ENCODE measurements at places on chromosomes 2 and 18. TPM values are rescaled to one million over a fixed set of nuclear protein-coding genes. Genes with fewer than 3 reads are reported as not detected.
A peak's percentile ranks its signal among the peaks of the same experiment; 100 is the strongest.

Gene PSMA8
- not detected for total RNA-seq

DNA sequence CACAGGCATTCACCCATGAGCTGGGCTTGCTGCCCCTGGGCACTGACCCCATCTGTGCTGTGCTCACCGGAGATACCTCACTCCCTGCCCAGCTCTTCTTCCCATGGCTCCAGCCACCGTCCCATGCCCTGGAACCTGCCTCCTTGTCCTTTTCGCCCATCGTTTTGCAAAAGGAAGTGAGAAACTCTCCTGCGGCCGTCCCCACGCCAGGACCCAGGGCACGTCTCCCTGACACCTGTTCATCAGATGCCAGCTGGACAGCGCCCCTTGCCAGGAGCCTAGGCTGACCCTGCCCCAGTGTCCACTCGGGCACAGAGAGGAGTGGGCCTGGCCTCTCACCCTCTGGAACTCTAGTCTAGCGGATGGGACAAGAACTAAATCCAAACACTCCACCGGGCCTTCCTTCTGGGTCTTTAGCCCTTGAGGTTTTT, 238.6 kb downstream of the SEPTIN10 start:
- no peak for DNase-seq

Gene ZNF385B
- total RNA-seq: 15.7 TPM

GRCh38 chr2:187566712-187567111, 12.5 kb upstream of the TFPI start:
- no peak for DNase-seq

GRCh38 chr2:54768772-54769428, 45.4 kb downstream of the EML6 start:
- no peak for DNase-seq

Gene TMEM200C
- total RNA-seq: 1.2 TPM

Gene ONECUT2
- 8.4 TPM for total RNA-seq

DNA sequence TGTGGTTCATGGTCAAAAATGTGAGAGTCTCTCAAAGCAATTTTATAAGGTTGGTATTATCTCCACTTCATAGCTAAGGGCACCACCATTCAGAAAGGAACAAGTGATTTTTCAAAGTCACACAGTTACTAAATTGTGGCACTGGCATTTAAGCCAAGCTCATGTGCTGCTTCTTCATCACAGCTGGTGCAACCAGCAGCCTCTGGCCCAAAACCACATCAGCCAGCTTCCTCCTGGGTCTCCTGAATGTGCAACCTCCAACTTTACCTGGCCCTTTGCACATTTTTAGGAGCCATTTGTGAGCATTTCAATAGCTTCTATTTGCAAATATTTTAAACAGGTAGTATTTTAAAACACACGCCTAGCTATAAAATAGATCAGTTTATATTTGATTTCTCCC, 293.7 kb downstream of the BCL11A start:
- no peak for DNase-seq

DNA sequence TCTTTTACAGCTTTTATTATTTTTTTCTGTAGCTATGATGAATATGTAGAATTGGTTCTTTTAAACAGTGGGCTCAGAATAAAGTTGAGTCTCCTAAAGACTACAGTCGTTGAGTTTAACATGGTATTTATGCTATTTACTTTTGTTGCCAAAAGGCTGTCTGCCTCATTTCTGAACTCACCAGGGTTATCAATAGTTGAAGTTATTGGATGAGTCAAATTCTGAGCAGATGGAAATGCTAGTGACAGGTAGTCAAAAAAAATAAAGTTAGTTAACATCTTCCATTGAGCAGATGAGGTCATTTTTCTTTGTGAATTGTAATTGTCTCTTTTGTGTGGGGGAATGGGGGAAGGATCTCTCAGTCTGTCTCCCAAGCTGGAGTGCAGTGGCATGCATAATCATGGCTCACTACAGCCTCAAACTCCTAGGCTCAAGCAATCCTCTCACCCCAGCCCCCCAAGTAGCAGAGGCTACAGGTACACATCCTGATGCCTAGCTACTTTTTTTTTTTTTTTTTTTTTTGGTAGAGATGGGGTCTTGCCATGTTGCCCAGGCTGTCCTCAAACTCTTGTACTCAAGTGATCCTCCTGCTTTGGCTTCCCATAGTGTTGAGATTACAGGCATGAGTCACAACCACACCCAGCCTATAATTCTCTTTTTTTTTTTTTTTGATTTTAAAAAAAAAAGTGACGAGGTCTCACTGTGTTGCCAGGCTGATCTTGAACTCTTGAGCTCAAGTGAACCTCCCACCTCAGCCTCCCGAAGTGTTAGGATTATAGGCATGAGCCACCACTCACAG, 8.9 kb downstream of the PAPOLG start:
- no peak for DNase-seq

Gene ATP5F1A
- total RNA-seq: 397 TPM

DNA sequence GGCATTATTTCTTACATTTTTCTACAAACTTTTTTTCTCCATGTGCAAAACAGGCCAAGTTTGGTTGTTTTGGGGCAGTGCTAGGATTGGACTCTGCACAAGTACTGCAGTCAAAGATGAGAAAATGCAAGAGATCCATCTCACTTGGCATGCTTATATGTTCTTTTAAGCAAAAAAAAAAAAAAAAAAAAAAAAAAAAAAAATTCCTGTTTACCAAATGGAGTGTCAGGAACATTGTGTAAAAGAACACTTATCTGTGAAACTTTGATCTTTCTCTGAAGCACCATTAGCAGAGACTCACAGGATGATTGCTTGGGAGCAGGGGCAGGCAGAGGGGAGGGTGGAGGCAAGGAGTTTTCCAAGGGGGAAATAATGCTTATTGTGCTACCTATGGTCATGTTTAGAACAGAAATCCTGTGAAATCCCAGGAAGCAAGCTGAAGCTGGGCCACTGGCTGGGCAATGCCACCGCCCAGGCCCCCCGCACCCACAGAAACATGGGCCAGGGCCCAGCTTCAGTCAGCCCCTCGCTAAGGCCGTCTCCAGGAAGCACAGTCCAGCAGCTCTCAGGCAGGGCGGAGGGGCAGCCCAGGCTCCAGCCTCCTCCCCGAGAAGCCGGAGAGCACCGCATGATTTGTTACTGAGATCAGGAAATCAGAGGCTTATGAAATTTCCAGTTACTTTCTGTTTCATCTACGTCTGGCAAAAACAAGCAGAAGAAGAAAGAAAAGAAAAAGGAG, 229.4 kb downstream of the ZNF516 start:
- DNase-seq: no peak

DNA sequence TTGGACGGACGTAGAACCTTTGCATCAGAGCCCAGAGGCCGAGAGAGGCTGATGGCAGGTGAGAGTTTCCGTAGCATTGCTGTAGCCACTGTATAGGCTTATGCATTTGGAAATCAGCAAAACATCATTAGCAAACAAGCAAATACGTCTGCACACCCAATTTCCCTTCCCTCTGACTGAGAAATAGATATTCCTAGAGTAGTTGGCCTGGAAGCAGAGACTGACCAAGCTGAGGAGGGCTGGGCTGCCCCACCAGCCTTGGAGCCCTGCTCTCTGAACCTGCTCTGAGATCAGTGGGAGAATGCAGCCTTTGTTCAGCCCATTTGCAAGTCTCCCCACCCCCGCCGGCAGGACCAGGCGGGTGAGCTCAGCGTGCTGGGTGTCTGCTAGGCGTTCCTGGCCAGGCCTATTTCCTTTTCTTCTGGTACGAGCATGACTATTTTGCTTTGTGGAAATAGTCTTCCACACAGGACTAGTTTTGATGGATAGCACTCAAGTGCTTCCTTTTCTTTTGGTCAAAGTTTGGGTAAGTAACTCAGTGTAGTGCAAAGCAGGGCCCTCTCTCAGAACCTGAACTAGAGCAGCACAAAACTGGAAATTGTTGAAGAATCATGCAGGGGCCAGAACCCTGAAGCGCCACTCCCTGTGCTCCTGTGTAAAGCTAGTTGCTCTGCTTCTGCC, 21.9 kb upstream of the RNF149 start:
- no peak for DNase-seq

GRCh38 chr2:47259829-47260228, 104.7 kb upstream of the STPG4 start:
- no peak for DNase-seq

- DNase-seq: no peak
These were observed at the start of gene DTNA for GRCh38 chr18:34709750-34710441. Gene DTNA (plus strand): TSS chr18:34710298. CDS start chr18:34755977, 45,679 bp downstream.

Gene CROCC2
- total RNA-seq: 0.15 TPM

Gene REG1B
- not detected for total RNA-seq

DNA sequence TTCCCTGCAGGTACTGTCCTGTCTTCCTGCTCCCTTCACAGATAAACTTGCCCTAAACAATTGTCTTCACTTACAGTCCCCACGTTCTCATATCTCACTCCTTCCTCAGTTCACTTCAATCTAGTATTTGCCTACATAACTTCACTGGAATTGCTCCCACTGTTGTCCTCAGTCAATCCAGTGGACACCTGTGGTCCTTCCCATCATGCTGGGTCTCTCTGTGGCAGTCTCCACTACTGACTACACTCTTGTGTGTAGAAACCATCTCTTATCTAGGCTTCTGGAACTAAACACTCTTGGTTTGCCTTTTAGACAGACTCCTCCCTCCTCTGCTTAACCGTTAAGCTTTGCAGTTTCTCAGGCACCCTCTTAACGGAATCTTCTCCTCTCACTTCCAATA, 58.8 kb downstream of the COPS8 start:
- DNase-seq: no peak

Gene CRYBA2
- total RNA-seq: not detected

Gene NTSR2
- not detected for total RNA-seq

Gene CCDC85A
- not detected for total RNA-seq

DNA sequence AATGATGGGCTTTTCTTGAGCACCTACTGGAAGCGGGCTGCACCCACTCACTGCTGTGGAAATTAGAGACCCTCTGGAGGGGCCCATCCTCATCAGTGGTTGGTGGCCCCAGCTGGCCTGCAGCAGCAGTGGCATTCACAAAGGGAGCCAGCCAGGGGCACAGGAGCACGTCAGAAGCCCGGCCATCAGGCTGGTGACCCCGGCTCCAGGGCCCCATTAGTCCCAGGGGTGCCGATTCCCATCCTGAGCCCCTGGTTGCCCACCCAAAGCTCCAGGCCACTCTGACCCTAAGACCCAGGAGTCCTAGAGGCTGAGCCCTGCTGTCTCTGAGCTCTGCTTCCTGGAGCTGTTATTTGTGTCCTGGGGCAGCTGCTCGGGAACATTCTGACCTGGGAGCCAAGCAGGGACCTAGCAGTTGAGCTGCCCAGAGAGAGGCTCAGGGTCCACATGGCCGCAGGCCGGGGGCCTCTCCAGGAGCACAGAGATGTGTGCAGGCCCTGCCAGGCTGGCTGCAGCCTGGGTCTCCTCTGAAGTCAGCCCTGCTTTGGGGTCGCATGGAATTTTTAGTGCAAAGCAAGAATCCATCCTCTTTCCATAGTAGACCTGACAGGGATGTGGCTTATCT, 207.2 kb downstream of the KLHL29 start:
- DNase-seq: no peak

GRCh38 chr2:69089998-69090397, 77.0 kb downstream of the ANTXR1 start:
- DNase-seq: no peak

GRCh38 chr2:235577404-235578330, 83.8 kb downstream of the AGAP1 start:
- peak; percentile 57 for DNase-seq

DNA sequence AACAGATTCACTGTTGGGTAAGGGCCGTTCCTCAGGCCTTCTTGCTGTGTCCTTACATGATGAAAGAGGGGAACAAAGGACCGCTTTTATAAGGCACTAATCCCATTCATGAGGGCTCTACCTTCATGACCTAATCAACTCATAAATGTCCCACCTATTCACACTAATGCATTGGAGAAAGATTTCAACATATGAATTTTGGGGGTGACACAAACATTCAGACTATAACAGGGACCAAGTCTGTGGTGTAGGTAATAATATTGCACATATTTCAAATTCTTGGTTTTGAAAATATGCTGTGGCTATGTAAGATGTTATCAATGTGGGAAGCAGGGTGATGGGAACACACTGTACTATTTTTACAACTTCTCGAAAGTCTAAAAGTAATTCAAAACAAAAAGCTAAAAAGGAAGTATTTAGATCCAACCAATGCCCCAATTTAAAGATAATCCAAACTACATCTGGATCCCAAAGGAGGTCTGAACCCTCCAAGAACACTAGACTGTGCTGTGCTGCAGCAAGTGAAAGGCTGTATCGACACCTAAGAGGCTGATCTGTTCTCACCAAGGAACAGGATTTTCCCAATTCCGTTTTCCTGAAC, 82.4 kb upstream of the TGIF1 start:
- DNase-seq: no peak

GRCh38 chr2:52597346-52597745, 1170.3 kb upstream of the CHAC2 start:
- DNase-seq: no peak

DNA sequence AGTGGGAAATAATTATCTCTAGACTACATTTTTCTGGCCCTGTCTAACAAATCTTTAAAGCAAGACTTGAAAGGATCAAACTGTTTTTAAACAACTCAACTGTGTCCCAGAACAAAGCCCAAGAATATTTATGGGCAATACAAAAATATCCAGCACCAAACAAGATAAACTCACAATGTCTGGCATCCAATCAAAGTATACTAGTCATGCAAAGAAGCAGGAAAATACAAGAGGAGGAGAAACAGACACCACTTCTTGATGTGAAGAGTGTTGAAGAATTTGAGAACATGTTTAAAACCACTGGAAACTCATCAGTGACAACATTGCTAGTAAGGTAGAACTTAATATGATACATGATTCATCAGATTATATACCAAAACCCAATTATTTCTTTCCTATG, 66.1 kb upstream of the CDC42EP3 start:
- no peak for DNase-seq

- no peak for DNase-seq
These were observed 64.5 kb downstream of the BAZ2B start for GRCh38 chr2:159551806-159552205.

GRCh38 chr2:84811839-84812431, 68.9 kb downstream of the TRABD2A start:
- DNase-seq: no peak

GRCh38 chr2:112688086-112688880, 32.5 kb upstream of the NT5DC4 start:
- no peak for DNase-seq

DNA sequence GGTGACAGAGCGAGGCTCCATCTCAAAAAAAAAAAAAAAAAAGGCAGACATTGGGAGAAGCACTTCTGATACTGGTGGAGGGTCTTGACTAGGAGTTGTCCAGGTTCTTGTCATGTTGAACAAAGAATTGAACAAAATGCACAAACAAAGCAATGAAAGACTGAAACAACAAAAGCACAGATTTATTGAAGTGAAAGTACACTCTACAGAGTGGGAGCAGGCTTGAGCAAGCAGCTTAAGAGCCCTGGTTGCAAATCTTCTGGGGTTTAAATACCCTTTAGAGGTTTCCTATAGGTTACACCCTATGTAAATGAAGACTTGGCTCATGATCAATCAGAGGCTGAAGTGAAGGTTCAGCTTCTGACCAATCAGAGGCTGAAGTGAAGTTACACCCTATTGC, 6.4 kb upstream of the SS18 start:
- no peak for DNase-seq

Gene FOXD4L1
- not detected for total RNA-seq
